ENCODE measurements at places on chromosomes 5 and 9. TPM values are rescaled to one million over a fixed set of nuclear protein-coding genes. Genes with fewer than 3 reads are reported as not detected.
A peak's percentile ranks its signal among the peaks of the same experiment; 100 is the strongest.

GRCh38 chr9:91163773-91164471 is 197.8 kb downstream of the AUH start:
- H3K4me3 ChIP-seq, result no peak overlapping the region
- H3K27me3 ChIP-seq, result no peaks in the 10 kb centered on the region
- no peaks in the 10 kb centered on the region for H3K4me1 ChIP-seq

DNA sequence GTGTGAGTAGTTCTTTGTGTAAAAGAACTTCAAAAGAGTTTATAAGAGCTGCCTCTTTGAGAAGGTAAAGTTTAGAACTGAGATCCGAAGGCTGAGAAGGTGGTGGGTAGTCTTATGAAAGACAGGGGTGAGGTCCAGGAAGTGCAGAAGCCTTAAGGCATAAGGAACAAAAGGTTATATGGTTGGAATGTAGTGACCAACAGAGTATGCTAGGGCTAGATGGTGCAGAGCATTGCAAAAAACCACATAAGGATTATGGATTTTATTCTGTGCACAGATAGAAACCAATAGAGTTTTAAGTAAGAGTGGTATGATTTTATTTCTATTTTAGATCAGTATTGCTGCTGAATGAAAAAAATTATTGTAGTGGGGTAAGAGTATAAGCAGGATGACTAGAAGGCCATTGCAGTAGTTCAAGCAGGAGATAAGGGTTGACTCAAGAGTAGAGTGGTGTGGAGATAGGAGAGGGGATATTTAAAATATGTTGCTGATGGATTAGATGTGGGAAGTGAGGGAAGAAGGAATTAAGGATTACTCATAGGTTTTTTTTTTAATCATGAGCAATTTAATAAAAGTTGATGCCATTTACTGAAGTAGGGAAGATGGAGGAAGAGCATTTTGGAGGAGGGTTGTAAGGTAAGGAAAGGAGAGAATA is 3.7 kb downstream of the RECK start:
- H3K4me3 ChIP-seq, result peak overlapping the region; percentile 45
- DNase-seq, result no peak
- H3K36me3 ChIP-seq, result no peaks in the 10 kb centered on the region
- peaks cover 6% of the 10 kb centered on the region for H3K4me1 ChIP-seq

DNA sequence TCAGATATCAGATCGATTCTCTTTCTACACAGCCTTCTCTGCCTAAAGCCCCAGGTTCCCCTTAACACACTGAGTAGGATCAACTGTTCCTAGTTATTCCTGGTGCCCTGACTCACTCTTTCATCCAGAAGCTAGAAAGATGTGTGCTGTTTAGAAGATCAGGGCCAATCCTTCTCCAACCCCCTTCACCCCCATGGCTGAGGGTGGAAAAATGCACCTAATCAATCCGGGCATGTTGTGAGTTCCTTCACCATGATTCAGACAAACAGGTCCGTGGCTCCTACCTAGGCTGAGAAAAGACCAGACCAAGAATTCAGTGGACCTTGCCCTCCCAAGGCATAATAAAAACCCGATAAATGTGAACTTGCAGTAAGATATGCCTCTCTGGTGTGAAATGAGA is 85.4 kb upstream of the EQTN start:
- H3K27me3 ChIP-seq, result no peaks in the 10 kb centered on the region
- no peak for DNase-seq
- no peak overlapping the region for H3K4me3 ChIP-seq
- H3K4me1 ChIP-seq, result peaks cover 5% of the 10 kb centered on the region
- H3K27ac ChIP-seq, result no peak overlapping the region

DNA sequence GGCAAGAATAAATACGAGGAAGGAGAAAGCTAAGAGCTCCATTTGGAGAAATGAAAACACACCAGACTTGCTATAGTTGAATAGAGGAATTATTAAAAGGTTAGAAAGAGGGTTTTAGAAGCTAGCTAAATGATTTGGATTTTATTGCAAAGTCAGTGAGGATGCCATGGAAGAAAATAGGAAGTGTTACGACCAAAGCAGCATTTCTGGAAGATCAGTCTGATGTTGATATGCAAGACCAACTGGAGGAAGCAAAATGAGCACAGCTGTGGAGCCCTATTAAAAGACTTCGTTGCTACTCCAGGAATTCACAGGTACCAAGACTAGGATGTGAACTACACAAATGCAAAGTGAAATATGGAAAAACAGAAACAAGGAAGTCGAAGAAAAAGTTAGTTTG is 2.1 kb downstream of the DHX29 start:
- no peaks in the 10 kb centered on the region for H3K27me3 ChIP-seq
- no peaks in the 10 kb centered on the region for H3K4me1 ChIP-seq
- peaks cover 20% of the 10 kb centered on the region for H3K36me3 ChIP-seq
- DNase-seq, result no peak
- peak overlapping the region; percentile 94 for H3K4me3 ChIP-seq
- H3K27ac ChIP-seq, result no peak overlapping the region

GRCh38 chr5:173329491-173330337 is 1.5 kb upstream of the STC2 start:
- no peaks in the 10 kb centered on the region for H3K4me1 ChIP-seq
- peaks cover 66% of the 10 kb centered on the region for H3K27me3 ChIP-seq
- H3K36me3 ChIP-seq, result no peaks in the 10 kb centered on the region
- H3K27ac ChIP-seq, result no peak overlapping the region
- peak; percentile 90 for DNase-seq

DNA sequence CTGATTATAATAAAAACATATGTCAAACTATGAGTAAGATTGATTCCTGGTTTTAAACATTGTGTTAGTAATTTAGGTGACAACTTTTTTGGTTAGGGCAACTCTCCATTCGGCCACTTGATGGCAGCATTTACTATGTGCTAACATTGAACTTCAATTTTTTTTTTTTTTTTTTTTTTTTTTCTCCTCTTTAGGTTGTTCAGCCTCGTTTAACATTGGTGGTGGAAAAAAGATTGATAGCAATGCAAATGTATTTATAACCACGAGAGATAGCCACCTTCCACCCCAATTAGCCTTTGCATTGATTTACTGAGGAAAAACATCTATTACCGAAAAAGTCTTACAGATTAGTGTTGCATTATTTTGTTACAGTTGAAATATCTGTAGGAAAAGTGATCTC is 159.1 kb downstream of the CSNK1G3 start:
- H3K27me3 ChIP-seq, result no peaks in the 10 kb centered on the region
- no peak overlapping the region for H3K27ac ChIP-seq
- DNase-seq, result peak; percentile 73
- H3K4me1 ChIP-seq, result no peaks in the 10 kb centered on the region
- H3K36me3 ChIP-seq, result no peaks in the 10 kb centered on the region

- no peaks in the 10 kb centered on the region for H3K27me3 ChIP-seq
- no peak for DNase-seq
Measured at GRCh38 chr9:109133533-109133932, 13.8 kb upstream of the TMEM245 start.

DNA sequence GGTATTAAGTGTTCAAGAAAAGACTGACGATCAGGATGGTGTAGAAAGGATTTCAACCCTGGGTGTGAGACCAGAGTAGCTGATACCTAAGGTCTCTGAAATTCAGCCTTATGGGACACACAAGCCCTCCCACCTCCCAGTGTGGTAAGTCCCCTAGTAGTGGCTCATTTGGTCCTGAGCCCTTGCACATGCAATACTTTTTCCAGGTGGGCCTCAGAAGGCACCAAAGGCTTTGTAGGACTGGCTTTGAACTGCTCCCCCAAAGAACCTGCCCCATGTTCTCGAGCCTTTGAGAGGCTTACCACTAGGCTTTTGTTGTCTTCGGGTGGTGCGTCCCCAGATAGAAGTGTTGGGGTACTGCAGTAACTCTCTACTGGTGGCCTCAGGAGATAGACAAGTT is 803 bp downstream of the GARIN3 start:
- no peaks in the 10 kb centered on the region for H3K27me3 ChIP-seq
- H3K36me3 ChIP-seq, result no peaks in the 10 kb centered on the region
- H3K27ac ChIP-seq, result no peak overlapping the region
- H3K4me3 ChIP-seq, result no peak overlapping the region
- DNase-seq, result no peak
- no peaks in the 10 kb centered on the region for H3K4me1 ChIP-seq

GRCh38 chr9:78326564-78326963 is 29.6 kb downstream of the PSAT1 start:
- H3K27ac ChIP-seq, result no peak overlapping the region
- peaks cover 39% of the 10 kb centered on the region for H3K36me3 ChIP-seq
- no peaks in the 10 kb centered on the region for H3K4me1 ChIP-seq
- no peak overlapping the region for H3K4me3 ChIP-seq

GRCh38 chr5:149802809-149803552 is 72.9 kb downstream of the PPARGC1B start:
- H3K27me3 ChIP-seq, result no peaks in the 10 kb centered on the region
- peaks cover 14% of the 10 kb centered on the region for H3K4me1 ChIP-seq
- H3K27ac ChIP-seq, result no peak overlapping the region
- no peak for DNase-seq
- H3K36me3 ChIP-seq, result no peaks in the 10 kb centered on the region

DNA sequence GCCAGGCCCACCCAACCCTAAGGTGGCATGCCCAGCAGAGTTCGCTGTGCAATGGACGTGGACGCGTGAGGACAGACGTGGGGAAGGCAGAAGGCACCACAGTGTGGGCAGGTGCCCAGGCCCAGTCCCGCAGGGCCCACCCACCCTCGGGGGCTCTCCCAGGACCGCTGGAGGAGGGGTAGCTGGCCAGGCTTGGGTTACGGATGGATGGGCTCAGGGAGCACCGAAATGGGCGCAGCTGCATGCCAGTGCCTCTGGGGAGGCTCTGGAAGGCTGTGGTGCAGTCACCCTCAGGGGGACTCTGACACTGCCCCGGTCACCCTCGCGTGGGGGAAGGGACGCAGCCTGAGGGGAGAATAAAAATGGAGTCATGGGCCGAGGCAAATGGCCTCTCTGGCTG is 9.6 kb upstream of the GPSM1 start:
- no peaks in the 10 kb centered on the region for H3K4me1 ChIP-seq
- H3K27me3 ChIP-seq, result no peaks in the 10 kb centered on the region
- H3K4me3 ChIP-seq, result no peak overlapping the region
- DNase-seq, result no peak
- no peak overlapping the region for H3K27ac ChIP-seq

The IFNA21 gene
- not detected for total RNA-seq

The SLC6A18 gene
- total RNA-seq, result not detected

The FGFR4 gene
- total RNA-seq, result 130 TPM

The SYK gene
- total RNA-seq, result 1.4 TPM

The DDX4 gene
- not detected for total RNA-seq

All from endodermal cell (in vitro differentiated cells).